Activated T-cell treated with anti-CD3 and anti-CD28 coated beads, Interleukin-2, amount 50 U/mL, for 4 hours (primary cell): ENCODE measurements at places on chromosomes 12 and 14.

DNA sequence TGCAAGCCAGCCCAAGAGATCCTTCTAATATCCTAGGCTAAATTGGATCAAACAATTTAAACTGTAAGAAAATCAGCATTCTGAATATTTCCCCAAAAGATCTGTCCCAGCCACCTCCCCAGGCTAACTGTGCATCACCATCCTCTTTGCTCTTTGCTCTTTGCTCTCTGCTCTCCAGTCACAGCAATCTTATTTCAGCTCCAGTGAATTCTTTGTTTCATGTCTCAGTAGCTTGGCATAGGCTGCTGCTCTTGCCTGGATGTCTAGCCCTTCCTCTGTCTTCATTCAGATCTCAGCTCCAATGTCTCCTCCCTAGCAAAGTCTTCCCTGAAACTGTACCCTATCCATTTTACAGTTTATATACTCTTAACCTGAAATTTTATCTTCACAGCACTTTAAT lies 399.8 kb upstream of the USP15 start:
- no peak for DNase-seq

GRCh38 chr14:47511829-47512228 lies 163.6 kb downstream of the MDGA2 start:
- no peak for DNase-seq

DNA sequence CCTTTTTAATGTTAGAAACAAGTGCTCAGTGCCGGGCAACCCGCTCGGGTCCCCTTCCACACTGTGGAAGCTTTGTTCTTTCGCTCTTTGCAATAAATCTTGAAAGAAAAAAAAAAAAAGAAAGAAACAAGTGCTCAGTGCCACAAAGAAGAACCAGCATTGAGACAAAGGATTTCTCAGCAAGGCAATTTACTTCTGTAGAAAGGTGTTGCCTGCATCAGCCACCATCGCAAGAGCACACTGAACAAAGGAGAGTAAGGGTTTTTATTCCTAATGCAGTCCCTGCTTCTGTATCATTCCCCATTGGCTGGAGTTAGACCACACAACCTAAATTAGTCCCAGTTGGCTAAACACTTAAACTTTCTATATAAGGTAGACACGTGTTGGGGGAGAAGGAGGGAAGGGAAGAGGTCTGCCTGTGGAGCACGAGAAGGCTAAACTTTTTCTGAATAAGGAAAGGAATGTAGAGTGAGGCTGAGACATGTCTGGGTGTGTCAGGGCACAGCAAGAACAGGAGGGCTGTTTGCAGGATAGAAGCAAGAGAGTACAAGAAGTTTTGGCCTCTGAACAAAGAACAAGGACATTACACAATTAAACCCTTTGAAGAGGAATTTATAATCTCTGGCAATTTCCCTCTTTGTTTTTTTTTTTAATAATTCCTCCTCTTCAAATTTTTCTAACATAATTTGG lies 21.4 kb downstream of the KLRF2 start:
- DNase-seq, result no peak

GRCh38 chr14:56814969-56815700 lies 4.9 kb upstream of the OTX2 start:
- no peak for DNase-seq

DNA sequence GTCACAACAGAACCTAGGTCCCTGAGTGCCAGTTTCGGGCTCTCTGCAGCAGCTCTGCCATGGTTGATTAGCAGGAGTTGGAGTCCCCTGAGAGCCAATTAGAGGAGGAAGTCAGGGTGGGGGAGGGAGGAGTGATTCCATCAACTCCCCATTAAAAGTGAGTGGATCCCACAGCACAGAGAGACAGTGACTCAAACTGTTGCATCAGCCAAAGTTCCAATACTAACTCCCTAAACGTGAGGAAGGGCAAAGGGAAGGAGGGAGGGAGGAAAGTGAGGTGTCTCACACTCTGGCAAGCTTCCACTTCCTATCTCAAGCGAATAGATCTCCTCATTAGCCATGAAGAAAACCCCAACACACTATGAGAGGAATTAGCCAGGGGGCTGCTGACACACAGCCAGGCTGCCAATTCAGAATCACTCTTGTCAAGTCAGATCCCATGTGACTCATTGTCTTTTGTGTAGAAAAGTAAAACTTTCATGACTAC lies 23.6 kb downstream of the OR11H4 start:
- no peak for DNase-seq

DNA sequence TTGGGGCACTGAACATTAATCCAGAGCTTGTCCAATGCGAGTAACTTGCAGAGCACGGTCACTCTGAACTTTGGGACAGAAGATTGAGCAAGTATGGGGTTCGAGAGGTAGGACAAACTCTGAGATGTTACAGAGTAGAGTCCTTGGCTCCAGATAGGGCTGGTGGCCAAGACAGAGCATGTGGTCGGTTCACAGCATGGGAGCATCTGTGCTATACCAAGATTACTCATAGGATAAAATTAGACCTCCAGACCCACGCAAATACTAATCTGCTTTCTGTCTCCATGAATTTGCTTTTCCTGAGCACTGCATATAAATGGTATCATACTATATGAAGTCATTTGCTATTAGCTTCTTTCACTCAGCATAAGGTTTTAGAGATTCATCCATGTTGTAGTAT lies 93.4 kb upstream of the TBX5 start:
- DNase-seq, result no peak

GRCh38 chr14:76537906-76538647 lies 162.1 kb downstream of the ESRRB start:
- DNase-seq, result no peak

- DNase-seq, result no peak
Observed at GRCh38 chr12:60034147-60034546, 438.3 kb downstream of the SLC16A7 start.

DNA sequence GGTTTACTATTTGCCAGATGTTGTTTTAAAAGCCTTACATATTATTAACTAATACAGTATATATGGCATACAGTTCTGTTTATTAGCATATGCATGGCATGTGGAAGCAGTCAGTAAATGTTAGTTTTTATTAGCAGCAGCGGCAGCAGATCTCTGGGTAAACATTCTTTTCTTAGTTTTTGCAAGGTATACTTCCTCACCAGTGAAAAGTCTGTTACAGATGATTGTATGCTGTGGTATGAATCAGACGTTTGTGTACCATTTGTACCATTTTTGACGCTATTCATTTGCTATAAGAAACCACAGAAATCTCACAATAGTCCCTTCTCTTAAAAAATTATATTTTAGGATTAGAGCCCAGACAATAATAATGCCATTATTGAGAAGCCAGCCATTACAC lies 17.8 kb downstream of the STK38L start:
- no peak for DNase-seq

GRCh38 chr12:123942238-123942653 lies 30.4 kb downstream of the CCDC92 start:
- DNase-seq, result no peak

- DNase-seq, result no peak
Observed at GRCh38 chr12:53805067-53805466, 53.3 kb upstream of the CISTR start.

DNA sequence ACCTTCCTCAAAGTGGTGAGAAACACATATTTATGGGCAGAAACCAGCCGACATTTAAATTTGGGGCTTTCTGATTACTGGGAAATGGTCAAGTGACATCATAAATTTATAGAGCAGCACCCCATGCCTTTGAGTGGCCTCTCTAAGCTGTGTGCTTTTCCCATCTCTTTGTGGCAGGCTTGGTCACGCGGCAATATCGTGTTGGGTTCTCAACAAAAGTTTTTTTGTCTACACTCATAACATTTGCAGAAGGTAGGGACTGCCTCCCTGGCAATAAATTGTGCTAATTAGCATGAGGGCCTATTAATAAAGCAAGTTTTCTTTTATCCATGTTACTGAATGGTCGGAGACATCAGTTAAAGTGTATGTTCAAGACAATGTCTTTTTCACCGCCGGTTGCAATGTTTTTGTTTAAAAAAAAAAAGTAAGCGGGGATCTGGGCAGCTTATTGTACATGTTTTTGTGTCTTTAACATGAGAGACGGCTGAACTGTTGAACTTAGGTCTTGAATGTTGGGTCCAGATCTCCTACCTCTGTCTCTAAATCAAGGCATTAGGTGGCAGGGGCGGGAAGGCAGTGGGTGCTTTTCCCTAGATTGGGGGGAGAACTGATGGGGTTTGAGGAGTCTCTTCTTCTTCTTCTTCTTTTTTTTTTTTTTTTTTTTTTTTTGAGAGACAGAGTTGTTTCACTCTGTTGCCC lies 193.3 kb downstream of the PHETA1 start:
- no peak for DNase-seq

- peak; percentile 29 for DNase-seq
Observed at GRCh38 chr14:69152181-69152901, 578 bp downstream of the DCAF5 start.

DNA sequence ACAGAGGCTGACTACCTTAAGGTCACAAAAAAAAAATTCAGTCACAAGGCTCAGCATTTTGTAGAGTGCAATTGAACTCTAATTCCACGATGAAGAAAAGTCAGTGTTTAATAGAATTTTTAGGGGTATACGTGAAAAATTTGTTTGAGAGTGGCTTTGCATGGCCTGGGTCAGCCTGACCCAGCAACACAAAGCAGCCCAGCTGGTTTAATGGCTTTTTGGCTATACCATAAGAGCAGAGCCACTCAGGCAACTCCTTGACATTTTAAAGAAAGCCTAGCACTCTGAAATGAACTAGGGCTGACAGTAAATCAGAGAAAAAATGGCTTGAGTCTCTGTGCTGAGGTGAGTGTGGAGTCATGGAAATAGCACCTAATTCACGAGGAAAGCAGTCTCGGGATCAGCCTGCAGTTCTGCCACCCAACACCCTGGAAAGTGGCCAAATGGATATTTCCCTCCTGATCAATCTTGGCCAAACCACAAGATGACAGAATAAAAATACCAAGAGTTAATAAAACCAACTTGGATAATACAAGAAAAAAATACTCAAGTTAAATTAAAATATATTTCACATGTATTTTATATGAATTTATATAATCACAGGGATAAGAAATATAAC lies 59.5 kb downstream of the GALNT4 start:
- DNase-seq, result no peak

DNA sequence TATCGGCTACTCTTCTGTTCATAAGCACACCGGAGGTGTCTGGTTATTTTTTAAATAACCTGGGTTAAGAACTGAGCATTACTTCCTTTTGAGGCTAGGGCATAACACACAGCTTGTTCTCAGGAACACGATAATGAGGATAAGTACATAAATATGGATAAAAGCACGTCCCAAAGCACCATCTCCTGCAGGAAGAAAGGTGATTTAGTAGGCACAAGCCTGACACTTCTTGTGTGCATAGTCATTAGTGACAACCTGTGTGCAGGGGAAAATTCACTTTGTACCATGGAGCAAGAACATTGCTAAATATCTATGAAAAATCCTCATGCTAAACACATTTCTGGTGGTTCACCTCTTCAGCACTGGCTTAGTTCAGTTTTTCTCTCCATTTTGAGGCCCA lies 166.5 kb downstream of the SNAPC1 start:
- DNase-seq, result no peak

GRCh38 chr12:79441534-79441933 lies 249.2 kb downstream of the PAWR start:
- DNase-seq, result no peak

DNA sequence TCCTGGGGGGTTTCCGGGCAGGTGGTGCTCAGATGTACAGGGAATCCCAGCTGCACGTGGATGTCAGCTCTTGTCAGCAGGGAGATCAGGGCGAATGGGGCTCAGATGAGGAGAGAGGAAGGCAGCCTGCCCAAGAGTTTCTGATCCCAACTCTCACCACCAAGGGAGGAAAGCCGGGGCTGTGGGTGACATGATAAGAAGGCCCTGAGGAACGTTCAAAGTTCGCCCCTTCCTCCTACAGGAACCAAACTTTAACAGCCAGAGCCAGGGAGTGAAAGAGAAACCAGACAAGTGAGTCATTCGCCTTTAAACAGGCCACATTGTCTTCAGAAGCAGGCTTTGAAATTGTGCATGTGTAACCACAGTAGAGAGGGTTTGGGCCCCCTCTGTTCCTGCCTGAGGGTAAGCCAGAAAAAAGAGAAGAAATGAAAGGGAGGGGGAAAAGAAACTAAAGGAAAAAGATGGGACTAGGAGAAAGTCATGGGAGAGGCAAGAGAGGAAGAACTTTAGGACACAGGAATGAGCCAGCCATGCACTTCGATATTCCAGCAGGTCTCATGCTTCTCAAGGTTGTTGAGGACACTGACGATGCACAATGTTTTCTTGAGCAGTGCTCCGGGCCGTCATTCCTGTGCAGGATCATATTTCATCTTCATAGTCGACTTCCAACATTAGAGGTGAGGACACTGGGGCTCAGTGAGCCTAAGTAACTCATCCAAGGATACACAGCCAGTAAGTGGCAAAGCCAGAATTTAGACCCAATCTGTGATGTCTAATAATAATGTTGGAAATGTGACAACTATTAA lies 691.4 kb upstream of the TBX3 start:
- no peak for DNase-seq

- no peak for DNase-seq
Observed at GRCh38 chr12:83077041-83077440, 390.3 kb downstream of the TMTC2 start.

GRCh38 chr14:69214393-69214792 lies 23.1 kb downstream of the EXD2 start:
- DNase-seq, result no peak

DNA sequence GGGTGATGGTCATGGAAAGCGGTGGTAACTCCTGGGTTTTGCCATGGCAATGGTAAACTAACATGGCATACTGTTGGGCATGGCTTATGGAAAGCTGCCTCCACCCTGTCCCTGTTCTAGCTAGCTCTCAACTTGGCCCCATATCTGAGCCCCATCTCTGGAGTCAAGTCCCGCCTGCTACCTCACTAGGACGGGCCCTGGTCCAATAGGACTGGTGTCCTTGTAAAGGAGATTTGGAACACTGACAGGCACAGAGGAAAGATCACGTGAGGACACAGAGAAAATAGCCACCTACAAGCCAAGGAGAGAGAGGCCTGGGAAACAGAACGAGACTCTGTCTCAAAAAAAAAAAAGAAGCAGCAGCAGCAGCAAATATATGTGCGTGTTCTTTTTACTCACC lies 59.8 kb downstream of the RNFT2 start:
- DNase-seq, result no peak

- no peak for DNase-seq
Observed at GRCh38 chr12:30909349-30910037, 17.1 kb upstream of the TSPAN11 start.

DNA sequence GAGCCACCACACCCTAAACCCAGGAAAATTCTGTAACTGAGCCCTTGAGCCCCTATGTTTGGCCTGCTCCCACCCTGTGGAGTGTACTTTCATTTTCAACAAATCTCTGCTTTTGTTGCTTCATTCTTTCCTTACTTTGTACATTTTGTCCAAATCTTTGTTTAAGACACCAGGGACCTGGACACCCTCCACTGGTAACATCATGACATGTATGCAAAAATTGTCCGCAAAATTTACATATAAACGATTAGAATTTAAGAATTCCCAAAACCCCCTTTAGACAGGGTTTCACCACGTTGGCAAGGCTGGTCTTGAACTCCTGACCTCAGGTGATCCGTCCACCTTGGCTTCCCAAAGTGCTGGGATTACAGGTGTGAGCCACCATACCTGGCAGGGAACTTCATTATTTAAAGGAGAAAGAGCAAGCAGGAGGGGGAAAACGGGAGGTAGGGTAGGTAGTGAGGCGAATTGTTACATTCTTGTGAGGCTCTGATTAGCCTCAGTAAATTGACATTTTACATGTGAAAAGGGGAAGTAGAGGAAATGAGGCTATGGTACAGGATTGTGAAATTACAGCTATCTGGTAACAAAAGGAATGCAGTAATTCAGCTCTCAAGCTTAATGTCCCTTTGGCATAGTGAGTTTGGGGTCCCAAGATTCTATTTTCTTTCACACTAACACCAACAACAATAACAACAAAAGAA lies 27.6 kb downstream of the TUBA1A start:
- DNase-seq, result no peak

GRCh38 chr12:45433441-45433868 lies 217.6 kb downstream of the ANO6 start:
- no peak for DNase-seq
